ENCODE measurements at places on chromosomes 2 and 18.

DNA sequence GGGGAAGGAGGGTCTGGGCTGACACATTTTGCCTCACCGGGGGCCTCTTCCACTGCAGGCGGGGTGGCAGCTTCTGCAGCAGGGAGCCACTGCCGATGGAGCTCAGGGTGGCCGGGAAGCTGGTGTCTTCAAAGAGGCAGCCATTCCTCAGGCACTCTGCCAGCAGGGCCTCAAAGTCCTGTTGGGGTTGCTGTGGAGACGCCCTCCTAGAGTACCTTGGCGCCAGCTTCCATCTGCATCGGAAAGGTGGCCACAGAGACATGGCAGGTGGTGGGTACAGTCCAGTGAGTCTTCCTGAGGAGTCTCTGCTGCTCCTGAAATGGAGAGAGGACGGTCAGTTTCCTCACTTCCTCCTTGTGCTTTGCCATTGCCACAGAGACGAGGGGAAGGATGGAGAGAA lies 12.1 kb downstream of the CAPN14 start:
- DNase-seq: no peak

DNA sequence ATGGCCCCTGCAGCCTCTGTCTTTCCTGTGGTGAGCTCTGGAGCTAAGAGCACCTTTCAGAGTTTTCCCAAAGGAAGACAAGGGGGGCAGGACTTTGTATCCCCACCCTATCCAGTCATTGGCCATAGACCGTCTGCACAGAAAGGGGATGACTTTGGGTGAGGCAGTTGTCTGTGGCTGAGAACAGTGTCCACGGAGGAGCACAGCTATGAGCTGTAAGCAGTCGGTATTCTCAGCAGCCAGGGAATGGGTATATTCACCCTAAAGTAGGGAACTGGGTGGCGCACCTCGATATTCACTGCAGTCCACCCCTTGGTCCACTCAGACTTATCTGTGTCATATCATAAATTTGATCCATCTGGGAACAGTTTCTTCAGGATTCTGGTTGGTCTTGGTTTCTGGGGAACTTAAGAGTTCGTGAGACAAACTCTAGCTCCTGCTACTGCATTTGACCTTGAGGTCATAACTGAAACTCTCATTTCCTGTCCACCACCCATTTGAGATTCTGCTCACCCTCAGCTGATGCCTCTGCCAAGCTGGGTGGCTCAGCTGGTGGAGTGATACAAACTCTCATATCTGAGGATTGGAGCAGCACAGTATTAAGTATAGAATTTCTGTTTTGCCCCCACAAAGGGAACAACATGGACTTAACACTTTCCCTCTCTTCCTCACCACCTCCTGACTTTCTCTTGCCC lies 45.2 kb upstream of the SCG2 start:
- no peak for DNase-seq

DNA sequence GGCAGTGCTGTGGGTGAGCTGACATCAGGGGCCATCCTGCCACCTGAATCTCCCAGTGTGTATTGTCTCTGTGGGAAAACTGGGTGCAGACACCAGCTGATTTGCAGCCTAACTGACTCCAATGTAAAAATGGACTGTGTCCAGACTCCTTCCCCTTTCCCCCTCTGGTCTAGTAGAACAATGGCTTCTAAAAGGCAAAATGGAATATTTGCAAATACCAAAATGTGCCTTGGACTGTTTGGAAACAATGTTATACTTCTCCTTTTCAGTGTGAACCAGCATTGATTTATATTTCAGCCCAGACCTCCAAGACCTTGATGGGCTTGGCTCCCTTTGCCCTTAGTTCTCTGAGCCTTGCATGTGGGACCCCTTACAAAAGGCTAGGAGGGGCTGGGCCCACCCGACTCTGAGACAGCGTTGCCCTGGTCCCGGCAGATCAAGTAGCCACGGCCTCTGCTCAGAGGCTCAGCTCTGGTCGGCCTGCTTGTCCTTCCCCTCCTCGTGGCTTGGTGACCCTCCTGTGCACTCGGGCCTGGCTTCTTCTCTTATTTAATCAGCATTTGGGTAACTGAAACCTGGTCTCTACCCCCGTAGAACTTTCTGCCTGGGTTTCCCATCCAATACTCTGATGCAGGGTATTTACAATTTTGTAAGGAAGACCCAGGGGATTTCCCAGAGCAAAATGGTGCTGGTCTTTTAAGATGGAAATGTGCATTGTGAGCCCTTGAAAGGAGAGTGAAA lies 18.0 kb upstream of the ACKR3 start:
- DNase-seq: no peak

DNA sequence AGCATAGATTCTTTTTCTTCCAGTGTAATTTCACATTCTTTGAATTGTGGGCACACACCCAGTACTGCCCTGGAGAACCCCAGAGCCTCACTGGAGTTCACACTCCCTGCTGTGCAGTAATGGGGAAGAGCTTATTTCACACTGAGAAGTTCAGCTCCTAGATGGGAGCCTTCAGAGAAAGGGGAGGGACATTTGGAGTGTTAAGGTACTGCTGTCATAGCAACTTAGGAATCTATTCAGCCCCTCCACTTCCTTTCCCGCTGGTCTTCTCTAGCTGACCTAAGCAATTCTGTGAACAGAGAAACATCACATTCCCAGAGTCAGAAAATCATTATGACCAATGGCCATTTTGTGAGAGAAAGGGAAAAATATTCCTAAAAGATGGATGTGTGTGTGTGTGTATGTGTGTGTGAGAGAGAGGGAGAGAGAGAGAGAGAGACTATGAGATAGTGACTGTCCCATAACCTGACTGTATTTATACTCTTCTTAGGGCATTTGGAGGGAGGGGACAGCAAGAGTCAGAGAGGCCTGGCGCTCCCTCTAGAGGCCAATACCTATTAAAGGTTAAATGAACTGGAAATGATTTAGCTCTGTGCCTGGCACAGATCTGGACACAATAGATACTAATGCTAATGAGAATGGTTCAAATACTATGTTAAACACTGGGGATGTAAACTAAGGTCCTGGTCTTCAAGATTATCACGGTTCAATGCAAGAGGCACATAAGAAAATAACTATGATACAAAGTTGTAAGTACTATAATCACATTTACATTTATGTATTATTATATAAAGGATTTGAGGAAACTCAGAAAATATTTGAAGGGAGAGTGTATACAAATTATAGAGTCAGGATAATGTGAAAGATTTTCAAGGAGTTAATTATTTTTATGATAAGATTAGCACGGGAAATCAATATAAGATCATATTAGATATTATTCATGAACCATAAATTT lies 41.5 kb upstream of the RPE start:
- peak; percentile 97 for DNase-seq
